ENCODE measurements at places on chromosomes 16 and 17.
A peak's percentile ranks its signal among the peaks of the same experiment; 100 is the strongest.

DNA sequence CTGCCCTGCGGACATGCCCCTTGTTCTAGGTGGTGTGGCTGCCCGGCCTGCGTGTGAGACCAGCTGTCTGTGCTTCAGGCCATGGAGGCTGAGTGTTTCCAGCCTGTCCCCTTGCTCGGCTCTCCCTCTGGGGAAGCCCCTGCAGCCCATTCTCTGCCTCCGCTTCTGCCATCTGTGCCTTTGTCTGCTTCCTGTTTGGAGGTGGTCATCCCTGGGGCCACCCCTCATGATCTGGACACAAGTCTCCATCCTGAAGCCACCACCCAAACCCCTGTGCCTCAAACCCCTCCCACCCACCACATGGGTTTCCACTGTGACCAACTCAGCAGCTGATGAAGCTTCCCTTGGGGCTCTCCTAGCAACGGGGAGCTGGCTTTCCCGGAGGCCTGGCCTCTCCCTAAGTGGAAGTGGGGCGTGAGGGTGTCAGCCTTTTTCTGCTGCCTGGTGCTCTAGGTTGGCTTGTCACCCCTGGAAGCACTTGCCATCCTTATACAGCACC, 184.9 kb downstream of the SEC14L1 start:
- no peak for DNase-seq

DNA sequence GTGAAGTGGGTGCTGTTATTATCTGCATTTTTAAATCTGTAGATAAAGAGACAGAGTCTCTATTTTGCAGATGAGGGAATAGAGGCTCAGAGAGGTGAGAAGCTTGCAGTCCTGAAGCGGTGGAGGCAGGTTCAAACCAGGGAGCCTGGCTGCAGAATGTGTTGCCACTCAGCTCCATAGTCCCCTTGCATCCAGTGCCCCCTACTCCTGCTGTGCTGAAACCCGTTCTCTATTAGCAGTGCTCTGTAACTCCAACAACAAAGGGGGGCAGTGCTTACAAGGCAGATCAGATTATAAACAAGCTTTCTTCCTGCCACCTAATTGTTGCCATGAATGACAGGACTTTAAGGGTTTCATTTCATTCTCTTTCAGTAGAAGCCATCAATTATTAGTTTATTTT, 118.1 kb upstream of the CACNG3 start:
- DNase-seq, result no peak

DNA sequence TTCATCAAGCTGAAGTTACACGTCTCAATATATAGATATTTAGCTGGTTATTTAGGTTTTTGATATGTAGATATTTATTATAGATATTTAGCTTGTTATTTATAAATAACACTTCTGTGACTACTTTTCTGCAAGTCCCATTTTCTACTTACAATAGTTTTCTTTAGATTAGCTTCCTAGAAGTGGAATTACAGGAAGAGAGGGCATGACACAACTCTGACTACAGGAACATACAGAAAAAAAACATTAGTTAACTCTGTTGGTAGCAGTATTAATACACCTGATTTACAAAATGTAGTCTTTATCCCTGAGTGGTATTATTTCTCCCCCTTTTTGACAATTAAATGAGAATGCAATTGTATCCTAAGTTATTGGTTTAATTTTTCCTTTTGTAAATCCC, 21.2 kb upstream of the CCL1 start:
- no peak for DNase-seq

DNA sequence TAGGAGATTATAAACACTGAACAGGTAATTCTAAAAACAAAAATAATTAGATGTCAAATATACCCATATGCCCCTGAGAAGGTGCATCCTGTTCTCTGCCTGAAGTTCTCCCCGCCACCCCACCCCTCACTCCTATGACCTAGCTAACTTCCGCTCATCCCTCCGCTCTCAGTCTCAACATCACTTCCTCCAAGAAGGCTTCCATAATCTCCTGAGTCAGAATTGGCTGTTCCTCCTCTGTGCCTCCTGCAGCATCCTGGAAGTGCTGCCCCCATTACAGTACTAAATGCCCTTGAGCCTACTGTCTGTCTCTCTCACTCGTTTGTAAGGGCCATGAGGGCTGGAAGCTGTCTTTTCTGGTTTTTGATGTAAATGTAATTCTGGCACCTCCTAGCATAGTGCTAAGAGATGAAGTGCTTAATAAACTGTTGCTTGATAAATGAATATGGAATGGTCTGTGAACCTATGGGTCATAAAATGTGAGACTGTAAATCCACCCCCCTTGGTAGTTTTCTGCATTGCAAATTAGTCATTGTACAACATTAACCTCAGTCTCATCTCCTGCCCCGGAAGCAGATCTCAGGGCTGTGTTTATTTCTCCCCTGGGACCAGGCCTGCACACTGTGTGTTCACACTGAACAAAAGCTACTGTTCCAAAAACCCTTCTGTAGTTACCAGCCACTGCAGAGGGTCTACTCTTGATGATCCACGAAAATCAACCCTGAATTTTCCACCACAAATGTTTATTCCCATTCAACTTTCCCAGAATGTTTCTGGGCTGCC, 3.9 kb upstream of the MYO1D start:
- no peak for DNase-seq

GRCh38 chr17:5002121-5002788, 4.5 kb downstream of the KIF1C start:
- no peak for DNase-seq

DNA sequence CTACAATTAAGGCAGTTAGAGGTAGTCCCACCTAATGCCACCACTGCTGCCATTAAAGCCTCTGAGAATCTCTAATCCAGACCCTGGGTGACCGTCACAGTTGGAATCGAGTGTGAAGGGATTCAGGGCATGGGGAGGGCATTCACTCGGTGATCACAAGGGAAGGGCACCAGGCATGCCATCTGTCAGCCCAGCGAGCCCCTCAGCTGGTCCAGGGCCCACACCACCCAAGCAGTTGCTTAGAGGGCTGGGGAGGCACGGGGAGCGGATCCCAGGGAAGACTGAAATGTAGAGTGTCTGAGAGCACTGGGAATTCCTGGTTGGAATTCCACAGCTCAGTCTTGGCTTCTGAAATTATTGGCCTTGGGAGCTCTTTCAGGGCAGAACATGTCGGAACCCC, 294.6 kb downstream of the CPPED1 start:
- DNase-seq, result no peak

DNA sequence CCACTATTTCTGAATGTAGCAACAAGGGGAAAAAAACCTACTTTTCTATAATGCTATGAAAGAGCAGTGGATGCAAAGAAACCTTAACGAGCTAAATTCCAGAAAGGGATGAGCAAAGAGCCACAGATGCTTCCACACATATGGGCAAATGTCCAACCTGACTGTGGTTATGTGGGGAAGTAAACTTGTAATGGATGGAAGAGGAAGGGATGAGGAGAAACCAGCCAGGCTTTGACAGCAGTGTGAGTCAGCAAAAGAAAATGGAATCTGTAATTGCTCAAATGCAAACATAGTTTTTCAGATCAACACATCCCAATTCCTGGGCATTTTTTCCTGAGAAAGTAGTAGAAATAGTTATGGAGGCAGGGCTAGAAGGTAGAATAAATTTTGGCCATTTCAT, 204.8 kb upstream of the CPHXL start:
- no peak for DNase-seq

DNA sequence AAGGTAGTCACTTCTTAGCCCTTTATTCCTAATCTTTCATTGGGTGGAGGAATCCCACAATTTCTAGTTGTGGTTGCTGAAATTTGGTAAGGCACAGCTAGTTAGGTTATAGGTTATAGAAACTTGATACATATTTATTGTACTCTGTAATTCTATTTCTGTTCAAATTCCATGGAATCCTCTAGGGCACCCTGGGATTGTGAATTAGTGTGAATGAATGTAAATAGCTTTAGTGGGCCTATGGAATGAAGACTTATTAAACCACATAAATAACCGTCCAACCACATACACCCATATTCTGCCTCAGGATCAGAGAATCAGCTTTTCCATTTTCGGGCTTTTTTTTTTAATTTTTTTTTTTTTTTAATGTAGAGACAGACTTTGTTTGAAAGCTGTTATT, 9.2 kb downstream of the TANC2 start:
- no peak for DNase-seq

- no peak for DNase-seq
These were observed 47.5 kb downstream of the OR1D5 start for GRCh38 chr17:3015890-3016289.

DNA sequence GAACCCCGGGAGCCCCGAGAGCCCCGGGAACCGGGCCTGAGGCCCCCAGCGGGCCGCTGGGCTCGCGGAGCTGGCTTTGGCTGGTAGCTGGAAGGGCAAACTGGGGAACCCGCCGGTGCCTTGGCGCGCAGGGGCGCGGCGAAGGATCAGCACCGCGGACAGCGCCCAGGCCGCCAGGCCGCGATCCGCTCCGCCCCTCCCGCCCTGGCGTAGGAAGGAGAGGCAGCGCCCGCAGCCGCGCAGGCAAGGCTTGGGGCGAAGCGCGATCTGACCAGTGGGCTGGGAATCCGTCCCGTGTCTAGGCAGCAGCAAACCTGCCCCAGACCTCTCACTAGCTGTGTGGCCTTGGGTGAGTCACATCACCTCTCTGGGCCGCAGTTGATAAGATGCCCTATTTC, 331 bp upstream of the CCDC92B start:
- peak; percentile 72 for DNase-seq

GRCh38 chr16:55954906-55955305, 79.7 kb upstream of the CES5A start:
- DNase-seq, result no peak

GRCh38 chr16:4796982-4797804, 2.0 kb downstream of the SMIM22 start:
- no peak for DNase-seq

DNA sequence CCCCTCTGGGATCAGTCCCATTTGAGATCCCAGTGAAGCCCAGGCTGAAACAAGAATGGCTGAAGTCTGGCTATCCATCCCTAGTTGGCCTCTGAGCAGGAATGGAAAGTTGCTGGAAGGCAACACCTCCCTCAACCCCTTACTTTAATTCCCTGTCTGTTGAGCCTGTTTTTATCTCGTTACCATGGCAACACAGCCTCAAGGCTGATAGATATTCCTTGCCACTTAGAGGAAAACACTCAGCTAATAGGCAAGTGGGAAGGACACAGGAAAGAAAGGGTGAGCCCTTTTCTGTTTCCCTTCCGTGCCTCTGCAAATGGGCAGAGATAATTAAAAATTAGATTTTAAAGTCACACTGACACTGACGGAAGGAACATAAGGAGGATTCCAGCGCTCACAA, 75.5 kb upstream of the CLEC3A start:
- no peak for DNase-seq

GRCh38 chr16:79379095-79379494, 221.4 kb downstream of the MAF start:
- no peak for DNase-seq

- DNase-seq, result peak; percentile 11
These were observed 52.6 kb downstream of the RNF213 start for GRCh38 chr17:80313160-80313829.

DNA sequence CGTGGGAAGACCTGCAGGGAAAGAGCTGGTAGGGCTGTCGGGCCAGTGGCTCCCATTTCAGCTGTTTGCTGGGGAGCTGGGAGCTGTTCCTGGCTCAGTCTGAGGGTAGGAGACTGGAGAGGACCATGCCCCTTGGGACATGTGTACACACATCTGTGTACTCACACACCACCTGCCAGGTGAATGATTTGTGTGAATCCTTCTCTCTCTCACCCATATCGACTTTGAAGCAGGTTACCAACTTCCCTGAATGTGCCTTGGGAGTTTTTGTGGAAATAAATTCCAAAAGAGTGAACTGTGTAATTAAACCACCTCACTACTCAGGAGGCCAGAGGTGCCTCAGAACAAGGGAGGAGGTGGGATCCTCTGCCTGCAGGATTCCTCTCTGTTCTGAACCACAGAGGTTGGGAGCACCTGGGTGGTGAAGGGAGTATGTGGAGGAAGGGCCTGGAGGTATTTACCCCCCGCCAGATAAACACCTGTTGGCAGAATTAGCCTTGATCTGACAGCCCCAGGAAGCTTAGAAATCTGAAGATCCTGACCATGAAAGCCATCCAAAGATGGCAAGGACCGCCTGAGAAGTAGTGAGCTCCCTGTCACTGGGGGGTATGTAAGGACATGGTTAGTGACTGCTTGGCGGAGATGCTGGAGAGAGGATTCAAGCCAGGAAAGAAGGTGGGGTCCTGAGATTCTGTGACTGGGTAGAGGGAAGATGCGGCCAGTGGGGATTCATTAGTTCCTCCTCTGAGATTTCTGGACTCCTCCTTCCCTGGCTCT, 3.3 kb downstream of the ABCC3 start:
- no peak for DNase-seq

GRCh38 chr17:61196302-61196704, 203.3 kb upstream of the TBX2 start:
- DNase-seq, result no peak

DNA sequence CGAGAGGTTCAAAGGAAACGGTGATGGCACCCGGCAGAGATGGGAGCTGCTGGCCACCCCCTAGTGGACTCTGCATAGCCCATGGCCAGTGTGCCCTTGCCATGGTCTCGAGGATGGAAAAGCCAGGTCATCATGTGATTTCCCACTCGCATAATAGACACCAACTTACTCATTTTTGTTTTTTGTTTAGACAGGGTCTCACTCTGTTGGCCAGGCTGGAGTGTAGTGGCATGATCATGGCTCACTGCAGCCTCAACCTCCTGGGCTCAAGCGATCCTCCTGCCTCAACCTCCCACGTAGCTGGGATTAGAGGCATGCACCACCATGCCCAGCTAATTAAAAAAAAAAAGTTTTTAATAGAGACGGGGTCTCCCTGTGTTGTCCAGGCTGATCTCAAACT, 27.6 kb downstream of the LDHD start:
- DNase-seq, result no peak

- DNase-seq, result no peak
These were observed 5.5 kb upstream of the ZNF771 start for GRCh38 chr16:30401768-30402425.

- DNase-seq, result no peak
These were observed 195.2 kb downstream of the RGS9 start for GRCh38 chr17:65332375-65332774.

GRCh38 chr16:8295513-8296237, 294.6 kb downstream of the TMEM114 start:
- DNase-seq, result no peak

DNA sequence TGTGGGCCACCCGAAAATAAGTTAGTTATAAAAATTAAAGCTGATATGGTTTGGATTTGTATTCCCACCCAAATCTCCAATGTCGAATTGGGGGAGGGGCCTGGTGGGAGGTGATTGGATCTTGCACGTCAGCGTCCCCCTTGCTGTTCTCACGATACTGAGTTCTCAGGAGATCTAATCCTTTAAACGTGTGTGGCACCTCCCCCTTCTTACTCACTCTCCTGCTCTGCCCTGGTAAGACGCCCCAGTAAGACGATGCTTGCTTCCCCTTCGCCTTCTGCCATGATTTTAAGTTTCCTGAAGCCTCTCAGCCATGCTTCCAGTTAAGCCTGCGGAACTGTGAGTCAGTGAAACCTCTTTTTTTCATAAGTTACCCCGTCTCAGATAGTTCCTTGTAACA, 35.4 kb downstream of the SYCE1L start:
- DNase-seq, result no peak

DNA sequence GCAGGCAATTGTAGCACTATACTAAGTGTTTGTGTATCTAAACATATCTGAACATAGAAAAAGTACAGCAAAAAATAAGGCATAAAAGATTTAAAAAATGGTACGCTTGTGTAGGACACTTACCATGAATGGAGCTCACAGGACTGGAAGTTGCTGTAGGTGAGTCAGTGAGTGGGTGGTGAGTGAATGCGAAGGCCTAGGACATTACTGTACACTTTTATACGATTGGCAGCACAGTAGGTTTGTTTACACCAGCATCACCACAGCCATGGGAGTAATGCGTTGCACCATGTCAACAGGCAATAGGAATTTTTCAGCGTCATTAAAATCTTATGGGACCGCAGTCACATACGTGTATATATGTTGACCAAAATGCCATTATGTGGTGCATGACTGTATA, 45.6 kb downstream of the DNAH9 start:
- no peak for DNase-seq

Data from CD4-positive, alpha-beta T cell treated with Interleukin-10 for 1 hour (primary cell).